ENCODE measurements at places on chromosomes 3 and 15.

- DNase-seq: peak; percentile 1
Observed at GRCh38 chr3:178003756-178004155, 532.5 kb upstream of the KCNMB2 start.

- no peak for DNase-seq
Observed at GRCh38 chr15:69857686-69858391, 239.9 kb downstream of the TLE3 start.

DNA sequence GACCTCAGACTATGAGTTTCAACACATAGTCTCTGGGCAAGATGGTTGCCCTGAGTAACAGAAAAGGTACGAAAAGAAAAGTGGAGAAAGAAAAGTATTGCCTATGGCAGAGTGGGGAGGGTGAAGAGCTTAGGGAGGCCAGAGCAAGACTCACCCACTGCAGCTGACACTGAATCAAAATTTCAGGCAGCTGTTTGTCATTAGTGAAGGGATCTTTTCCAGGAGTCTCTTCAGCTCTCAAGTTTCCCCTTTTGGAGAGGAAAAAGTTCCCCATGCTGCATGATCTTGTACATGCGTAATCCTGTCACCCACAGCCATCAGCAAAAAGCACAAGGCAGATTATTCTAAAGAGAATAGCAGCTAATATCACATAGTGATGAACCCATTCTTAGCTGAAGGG, 616.9 kb upstream of the GBE1 start:
- no peak for DNase-seq

- DNase-seq: no peak
Observed at GRCh38 chr15:91261345-91261744, 161.3 kb downstream of the SV2B start.

DNA sequence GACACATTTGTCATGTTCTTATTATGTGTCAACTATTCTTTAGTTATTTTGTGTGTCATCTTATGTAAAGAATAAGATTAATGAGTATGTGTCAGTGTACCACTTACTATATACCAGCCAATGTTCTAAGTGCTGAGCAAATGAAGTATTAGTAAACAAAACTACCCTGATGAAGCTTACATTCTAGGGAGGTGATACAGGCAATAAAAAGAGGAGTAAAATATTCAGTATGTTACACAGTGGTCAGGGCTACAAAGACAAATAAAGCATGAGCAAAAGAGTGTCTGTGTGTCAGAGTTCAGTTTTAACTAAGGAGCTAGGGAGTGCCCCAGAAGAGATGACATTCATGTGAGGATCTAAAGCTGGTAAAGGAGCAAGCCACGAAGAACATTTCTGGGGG, 79.1 kb downstream of the TRPC1 start:
- DNase-seq: no peak

- DNase-seq: no peak
Observed at GRCh38 chr3:138137861-138138260, 5.7 kb upstream of the A4GNT start.

All from CD4-positive, alpha-beta T cell treated with Interleukin-1 beta for 1 hour (primary cell).